ENCODE measurements at places on chromosomes 12 and 14.

- no peak for DNase-seq
These were observed 161.2 kb downstream of the DAD1 start for GRCh38 chr14:22427771-22428231.

DNA sequence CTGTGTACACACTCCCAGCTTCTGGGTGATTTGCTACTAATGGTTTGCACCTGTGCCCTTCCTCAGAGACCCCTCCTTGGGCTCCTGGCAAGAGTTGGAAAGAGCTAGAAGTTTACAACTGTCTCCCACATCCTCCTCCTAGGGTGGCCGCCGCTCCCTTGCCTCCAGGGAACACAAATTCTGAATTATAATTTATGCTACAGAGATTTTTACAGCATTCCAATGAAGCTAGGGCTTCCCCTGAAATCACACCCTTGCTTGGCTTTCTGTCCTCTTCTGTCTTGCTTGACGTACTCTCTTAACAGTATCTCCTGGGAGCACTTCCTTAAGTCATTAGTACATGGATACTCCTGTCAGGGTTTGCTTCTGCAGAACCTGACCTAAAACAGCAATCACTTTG, 180.2 kb downstream of the KCNA5 start:
- no peak for DNase-seq

DNA sequence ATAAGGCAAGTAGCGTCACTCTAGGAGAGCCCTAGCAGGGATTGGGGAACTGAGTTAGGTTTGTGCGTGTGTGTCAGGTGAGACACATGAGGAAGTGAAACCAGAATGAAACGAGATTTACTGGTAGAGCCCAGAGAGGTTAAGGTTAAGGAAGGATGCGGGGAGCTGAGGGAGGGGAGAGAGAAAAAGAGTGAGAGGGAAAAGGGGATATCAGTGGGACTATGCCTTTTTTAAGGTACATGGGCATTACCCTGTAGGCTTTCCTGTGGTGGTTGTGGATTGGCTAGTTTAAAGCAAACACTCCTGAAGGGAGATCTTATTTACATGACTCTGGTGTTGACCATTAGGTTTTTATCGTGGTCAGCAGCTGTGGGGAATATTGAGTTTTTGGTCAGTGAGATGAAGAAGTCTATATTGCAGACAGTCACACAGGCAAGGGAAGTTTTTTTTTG, 13.9 kb downstream of the ZDHHC17 start:
- DNase-seq = no peak

DNA sequence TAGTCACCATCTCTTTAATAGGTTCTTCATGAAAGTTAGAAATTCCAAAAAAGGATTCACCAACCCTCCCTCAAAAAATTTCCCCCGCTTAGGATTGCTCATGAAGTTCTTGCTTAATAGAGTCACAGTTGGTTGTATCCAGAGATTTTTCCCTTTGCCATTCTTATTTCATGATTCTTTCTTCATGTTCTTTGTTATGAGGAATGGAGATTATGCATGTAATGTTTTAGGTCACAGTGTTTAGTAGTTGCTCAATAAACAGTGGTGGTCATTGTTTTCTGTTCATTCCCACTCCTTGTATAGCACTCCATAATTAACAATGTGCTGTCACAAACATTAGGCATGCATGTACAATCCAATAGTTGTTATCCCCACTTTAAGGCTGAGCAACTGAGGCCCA, 51.2 kb upstream of the RTRAF start:
- DNase-seq = no peak

DNA sequence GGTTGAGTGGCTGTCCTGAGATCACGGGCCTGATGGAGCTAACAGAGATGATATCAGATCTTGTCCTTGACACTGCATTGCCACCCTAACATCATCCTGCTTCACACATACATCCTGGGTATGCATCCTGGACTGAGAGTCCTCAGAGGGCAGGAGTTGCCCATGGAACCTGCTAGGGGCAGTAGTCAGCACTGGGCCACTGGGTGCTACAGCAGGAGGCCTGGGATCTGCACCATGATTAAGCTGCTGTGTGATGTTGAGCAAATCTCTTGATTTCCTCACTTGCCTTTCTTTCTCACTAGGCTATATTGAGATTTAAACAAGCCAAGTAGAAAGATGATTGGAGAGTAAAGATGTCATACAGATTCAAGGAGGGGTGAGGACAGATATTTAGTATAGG, 22.1 kb upstream of the EIF4B start:
- no peak for DNase-seq

- no peak for DNase-seq
These were observed 557.4 kb upstream of the SEL1L start for GRCh38 chr14:82091097-82091496.

GRCh38 chr12:88986056-88986455, 366.2 kb downstream of the DUSP6 start:
- no peak for DNase-seq

GRCh38 chr14:88049266-88049665, 44.3 kb downstream of the GPR65 start:
- no peak for DNase-seq

DNA sequence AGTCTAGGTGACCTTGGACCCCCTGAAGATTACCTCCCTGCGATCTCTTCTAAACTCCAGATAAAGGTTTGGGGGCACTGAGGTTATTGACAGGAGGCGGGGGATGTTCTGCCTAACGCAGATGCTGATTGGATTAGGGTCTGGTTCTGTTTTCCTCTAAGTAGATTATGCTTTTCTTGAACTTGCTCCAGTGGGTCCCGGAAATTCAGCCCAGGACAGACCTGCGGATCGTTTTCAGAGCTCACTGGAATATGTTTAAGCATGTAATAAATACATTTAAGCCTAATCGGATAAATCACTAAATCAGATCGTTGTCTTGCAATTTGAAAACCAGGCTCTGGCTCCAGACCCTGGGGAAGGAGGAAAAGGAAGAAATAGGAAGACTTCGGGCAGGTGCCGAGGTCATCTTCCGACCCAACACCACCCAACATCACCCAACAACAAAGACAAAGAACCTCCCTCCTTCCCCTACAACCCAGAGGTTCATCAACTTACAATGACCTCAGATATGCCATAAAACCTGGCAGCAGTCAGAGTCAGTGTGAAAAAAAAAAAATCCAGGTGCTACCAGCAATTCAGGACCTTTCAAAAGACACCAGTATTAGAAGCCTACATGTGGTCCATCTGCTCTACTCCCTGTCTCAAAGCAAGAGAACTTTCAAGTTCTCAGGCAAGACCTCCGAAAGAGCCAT, 148.4 kb downstream of the KSR2 start:
- no peak for DNase-seq

DNA sequence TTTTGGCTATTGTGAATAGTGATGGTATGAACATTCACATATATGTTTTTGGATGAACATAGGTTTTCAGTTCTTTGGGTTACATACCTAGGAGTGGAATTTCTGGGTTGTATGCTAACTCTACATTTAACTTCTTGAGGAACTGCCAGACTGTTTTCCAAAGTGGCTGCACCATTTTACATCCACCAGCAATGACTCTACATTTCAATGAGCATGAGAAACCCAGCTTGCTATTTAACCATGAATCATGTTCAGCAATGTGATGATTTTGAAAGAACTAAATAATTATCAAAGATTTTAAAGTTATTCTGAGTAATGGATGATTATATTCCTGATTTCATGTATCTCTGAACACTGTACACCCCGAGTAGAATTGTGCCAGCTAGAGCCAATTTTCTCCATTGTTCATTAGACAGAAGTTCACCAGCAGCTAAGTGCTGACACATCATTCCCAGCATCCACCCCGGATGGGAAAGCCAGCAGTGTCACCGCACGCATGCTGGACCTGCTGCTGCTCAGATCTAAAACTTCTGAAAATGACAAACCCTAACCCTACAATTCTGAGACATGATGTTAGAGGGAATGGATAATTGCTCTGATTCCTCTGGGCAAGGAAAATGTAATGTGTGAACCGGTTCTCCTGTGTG, 13.3 kb upstream of the ANAPC5 start:
- no peak for DNase-seq

DNA sequence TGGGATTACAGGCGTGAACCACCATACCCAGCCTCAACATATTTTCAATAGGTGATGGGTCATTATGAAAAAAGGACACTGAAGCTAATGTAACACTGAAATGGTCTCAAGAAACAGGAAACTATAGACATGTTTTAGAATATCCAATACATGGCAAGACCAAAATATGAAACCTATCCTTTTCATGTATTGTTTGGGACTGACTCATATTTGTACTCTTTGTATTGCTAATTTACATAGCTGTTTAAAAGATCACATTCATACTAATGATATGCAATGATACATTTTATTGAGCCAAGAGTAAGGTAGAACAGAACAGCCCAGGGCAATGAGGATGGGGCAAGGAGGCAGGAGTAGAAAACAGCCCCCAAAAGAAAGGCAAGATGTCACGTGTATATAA, 32.6 kb downstream of the RESF1 start:
- no peak for DNase-seq

GRCh38 chr12:103930034-103930786, at the start of gene HSP90B1:
HSP90B1 (plus strand) TSS chr12:103930410; CDS start chr12:103930516, 106 bp downstream.
- DNase-seq = peak; percentile 99

GRCh38 chr14:38824706-38825105, 278.3 kb downstream of the SEC23A start:
- no peak for DNase-seq

- DNase-seq = no peak
These were observed 120.3 kb upstream of the PLEKHG7 start for GRCh38 chr12:92582475-92582874.

DNA sequence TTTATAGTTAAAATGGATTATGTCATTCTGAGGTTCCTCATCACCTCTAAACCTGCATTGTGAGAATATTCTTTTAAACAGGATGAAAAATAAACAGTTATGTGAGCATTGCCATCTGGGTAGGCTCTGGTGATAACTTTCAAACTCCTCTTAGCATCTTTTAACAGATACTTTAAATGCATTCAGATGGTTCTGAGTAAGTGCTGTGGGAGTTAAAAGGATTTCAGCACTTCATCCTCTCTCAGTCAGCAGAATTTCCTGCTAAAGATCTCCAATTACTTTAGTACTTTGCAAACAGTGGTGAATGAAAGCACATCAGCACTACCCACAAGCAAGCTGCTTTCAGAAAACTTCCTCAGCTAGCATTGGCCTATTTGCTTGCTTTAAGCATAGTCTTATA, 59.3 kb upstream of the TMTC1 start:
- DNase-seq = no peak

DNA sequence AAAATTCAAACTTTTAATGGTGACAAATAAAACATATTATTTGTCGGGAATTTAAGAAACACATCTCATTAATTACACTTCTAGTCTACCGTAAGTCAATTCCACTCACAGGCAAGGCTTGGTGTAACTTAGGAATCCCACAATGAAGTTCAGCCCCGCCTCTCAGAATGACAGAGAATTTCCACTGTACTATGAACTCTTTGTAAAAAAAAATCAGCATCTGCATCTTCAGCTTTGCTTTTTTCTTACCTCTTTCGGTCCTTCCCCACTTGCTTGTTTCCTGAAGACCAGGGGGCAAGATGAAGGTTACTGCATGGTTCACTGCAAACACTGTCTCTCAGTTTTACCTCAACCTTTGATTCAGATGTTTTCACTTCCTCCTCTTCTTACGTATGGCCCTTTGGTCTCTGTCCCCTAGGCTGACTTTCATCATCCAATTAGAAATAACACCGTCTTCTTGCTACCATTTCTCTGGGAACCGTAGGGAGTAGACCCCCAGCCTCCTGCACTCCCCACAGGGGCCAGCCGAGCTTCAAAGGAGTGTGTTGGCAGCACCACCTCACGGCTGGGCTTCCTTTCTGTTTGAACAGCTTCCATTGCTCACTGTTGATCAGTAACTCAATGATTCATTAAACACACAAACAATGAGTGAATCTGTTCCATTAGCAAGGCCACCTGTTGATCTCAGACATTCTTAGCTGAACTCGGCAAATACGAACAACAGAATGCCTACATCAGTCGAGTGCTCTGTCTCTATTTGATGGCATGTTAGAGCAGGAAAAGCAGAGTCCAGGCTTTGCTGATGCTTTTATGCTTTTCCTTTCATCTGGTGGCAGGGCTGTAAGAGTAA, 343.0 kb downstream of the BMP4 start:
- DNase-seq = no peak

DNA sequence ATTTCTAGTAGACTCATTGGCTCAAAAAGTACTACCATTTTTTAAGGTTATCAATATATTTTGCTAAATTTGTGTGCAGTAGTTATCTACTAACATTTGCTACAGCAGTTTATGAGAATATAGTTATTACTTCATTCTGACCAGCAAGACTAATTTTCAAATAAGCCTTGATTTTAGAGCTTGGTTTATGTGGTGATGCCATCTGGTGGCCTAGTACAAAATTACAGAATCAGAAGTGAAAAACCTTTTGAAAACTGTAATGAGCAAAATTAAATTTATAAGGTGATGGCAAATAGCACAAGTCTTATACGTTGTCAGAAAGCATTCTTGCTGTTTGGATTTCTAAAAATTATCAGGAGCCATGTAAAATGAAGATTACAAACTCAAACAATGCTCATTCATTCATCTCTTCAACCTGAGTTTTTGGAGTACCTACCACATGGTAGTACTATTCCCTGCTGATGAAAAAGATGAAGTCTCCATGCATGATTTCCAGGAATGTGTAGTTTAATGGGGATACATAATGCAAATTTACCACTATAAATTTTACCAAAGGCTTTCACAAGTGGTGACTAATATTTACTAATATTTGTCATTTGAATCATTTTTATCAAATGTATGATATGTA, 51.0 kb downstream of the MAGOHB start:
- no peak for DNase-seq

GRCh38 chr12:9107542-9107873, 8.2 kb downstream of the A2M start:
- DNase-seq = no peak

DNA sequence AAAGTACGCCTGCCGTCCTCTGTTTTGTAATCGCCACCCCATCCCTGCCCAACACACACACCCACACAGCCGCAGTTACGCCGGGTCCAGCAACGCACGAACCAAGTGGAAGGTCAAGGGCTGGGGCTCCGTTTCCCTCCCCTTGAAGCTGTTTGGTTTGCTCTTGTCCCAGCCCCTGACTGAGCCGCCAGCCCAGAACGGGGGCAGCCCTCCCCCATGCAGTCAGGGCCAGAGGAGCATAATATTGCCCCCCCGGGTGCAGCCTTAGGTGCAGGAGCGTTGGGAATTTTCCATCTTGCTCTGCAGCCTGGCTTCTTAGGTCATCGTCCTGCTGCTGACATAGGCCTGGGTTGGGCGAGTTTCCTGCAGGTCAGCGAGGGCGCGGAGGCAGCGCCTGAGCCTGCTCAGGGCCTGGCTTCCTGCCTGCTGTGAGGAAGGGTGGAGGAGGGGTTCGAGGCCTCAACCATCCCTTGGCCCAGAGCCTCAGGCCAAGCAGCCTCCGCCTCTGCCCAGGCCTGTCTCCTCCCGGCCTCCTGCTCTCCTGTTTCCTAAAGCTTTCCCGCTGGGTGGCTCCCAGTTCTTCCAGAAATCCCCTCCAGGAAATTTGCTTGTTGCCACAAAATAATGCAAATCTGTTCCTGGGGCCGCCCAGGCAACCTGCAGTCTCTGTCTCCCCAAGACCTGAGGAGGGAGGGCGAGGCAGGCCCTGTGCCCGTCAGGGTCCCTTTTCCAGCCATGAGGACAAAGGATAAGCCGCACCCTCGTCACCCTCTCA, 44.5 kb downstream of the PSMA6 start:
- no peak for DNase-seq

- no peak for DNase-seq
These were observed 627 bp downstream of the CPM start for GRCh38 chr12:68932128-68932960.

GRCh38 chr14:59342516-59343484, 122.4 kb downstream of the GPR135 start:
- DNase-seq = no peak
